ENCODE measurements at places on chromosomes 11 and 22. TPM values are rescaled to one million over a fixed set of nuclear protein-coding genes. Genes with fewer than 3 reads are reported as not detected.

The DRICH1 gene
- 4.5 TPM for total RNA-seq

GRCh38 chr22:31647066-31647465, 14.9 kb downstream of the PISD start:
- H3K4me3 ChIP-seq, result no peak overlapping the region
- H3K27ac ChIP-seq, result no peak overlapping the region
- H3K4me1 ChIP-seq, result no peaks in the 10 kb centered on the region
- peaks cover 18% of the 10 kb centered on the region for H3K36me3 ChIP-seq

DNA sequence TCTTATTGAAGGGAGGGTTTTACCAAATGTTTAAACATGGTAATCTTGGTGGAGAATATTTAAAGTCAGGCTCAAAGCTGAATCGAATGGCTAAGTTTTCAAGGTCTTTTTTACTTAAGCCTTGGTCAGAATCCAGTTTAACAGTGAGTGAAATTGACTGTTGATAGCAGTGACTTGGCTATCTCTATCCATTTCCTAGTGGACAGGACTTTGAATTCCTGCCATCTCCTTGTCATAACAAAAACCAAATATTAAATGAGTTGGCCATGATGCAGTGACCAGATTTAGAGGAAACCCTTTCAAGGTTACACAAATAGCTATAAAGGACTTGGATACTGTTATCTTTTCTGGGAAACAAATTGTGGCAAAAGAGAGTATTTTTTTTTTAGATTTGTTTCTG, 92.0 kb downstream of the JRKL start:
- H3K27me3 ChIP-seq, result no peaks in the 10 kb centered on the region
- no peaks in the 10 kb centered on the region for H3K4me1 ChIP-seq
- H3K27ac ChIP-seq, result no peak overlapping the region
- H3K36me3 ChIP-seq, result no peaks in the 10 kb centered on the region
- H3K4me3 ChIP-seq, result no peak overlapping the region

DNA sequence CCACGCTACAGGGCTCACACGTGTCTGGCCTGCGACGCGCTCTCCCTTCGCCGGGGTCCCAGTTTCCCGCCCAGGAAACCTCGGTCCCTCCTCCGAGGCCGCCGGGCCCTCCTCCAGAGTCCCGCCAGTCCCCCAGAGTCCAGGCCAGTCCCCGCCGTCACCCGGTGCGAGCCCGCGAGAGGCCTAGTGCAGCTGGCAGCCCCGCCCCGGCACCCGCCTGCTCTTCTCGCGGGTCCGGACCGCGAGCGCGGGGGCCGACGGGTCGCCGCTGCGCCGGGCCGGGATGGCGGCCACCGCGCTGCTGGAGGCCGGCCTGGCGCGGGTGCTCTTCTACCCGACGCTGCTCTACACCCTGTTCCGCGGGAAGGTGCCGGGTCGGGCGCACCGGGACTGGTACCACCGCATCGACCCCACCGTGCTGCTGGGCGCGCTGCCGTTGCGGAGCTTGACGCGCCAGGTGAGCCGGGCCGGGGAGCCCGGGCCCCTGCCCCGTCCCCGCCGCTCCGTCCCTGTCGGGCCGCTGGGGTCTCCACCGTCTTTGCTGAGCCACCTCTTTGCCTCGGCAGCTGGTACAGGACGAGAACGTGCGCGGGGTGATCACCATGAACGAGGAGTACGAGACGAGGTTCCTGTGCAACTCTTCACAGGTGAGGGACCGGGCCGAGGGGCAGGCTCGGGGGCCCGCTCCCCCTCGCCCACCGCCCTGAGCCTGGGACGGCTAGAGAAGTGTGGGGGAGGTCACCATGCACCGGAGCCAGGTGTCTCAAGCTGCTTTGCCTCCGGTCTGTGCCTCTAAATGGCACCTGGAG, at the start of gene PTPMT1:
Gene PTPMT1 (plus strand): TSS at position 260 of the 809 bp plus-strand sequence. CDS start 24 bp downstream, at position 284.
- H3K27me3 ChIP-seq, result no peaks in the 10 kb centered on the region
- peak within 1 kb of the TSS; percentile 61 for H3K4me3 ChIP-seq
- peaks cover 13% of the 10 kb centered on the region for H3K4me1 ChIP-seq

DNA sequence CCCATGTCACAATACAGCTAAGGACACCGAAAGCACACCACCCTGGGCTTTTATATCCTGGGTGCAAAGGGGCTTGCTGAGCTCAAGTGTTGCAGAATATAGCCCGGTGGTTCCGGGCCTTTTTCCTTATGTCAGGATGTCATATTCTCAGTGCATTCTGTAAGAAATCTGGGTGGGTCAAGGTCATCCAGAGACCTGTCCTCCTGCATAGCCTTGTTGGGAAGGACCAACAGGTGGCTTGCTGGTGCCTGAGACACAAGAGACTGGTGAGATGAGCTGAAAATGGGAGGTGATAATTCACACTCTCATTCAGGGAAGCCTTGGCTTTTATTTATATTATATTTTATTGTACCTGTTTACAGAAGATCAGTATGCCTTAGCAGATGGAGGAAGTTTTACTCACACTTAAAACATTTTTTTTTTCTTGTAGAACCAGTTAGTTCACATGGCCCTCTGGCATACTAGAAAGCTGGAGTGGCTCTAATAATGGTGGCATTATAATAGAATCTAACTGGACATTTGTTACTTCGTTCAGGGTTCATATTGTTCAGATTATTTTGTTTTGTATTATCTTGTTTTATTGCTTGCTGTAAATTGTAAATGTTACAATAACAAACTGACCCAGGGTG, 14.6 kb upstream of the TMEM123 start:
- no peaks in the 10 kb centered on the region for H3K36me3 ChIP-seq
- H3K4me1 ChIP-seq, result peaks cover 79% of the 10 kb centered on the region
- no peak for DNase-seq
- no peak overlapping the region for H3K4me3 ChIP-seq
- no peaks in the 10 kb centered on the region for H3K27me3 ChIP-seq

Data from CD4-positive, alpha-beta memory T cell (primary cell).